Stimulated activated CD4-positive, alpha-beta T cell treated with anti-CD3 and anti-CD28 coated beads, Interleukin-2, amount 100 ng/mL, for 4 hours (primary cell): ENCODE measurements at places on chromosomes 16 and 17.
A peak's percentile ranks its signal among the peaks of the same experiment; 100 is the strongest.

DNA sequence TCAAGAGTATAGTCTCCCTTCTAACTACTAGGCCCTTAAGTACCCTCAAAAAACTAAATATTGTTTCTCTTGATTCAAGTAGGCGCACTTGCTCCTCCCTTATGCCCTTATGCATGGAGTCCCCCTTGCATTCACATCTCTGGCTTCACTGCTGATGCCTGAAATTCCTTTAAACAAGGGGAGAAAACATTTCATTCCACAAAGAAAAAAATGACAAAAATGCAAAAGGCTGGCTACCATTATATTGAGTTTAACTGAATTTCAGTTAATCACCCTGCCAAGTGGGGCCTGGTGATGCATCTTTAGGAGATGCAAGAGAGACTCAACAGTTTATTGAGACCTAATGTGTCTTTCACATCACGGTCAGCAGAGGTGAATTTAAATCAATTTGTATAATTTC lies 35.6 kb downstream of the CRLF3 start:
- DNase-seq: no peak

- DNase-seq: no peak
Measured at GRCh38 chr16:22296225-22297113, 740 bp upstream of the POLR3E start.

- DNase-seq: no peak
Measured at GRCh38 chr17:75637551-75637950, 4.3 kb downstream of the SMIM5 start.

DNA sequence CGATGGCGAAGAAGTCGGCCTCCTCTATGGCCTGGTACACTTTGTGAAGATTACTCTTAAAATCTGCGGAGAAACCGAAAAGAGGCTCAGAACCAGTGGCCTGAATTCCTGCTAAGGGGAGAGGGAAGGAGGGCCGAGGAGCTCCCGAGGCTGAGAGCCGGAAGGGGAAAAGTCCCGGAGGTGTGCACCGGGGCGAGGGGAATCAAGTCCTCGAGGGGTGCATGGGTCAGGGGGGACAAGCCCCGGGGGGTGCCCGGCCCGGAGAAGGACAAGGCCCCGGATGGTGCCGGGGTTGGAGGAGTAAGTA lies 495 bp downstream of the PARN start:
- no peak for DNase-seq

- DNase-seq: peak; percentile 54
Measured at GRCh38 chr17:1720856-1721386, 3.6 kb upstream of the WDR81 start.

DNA sequence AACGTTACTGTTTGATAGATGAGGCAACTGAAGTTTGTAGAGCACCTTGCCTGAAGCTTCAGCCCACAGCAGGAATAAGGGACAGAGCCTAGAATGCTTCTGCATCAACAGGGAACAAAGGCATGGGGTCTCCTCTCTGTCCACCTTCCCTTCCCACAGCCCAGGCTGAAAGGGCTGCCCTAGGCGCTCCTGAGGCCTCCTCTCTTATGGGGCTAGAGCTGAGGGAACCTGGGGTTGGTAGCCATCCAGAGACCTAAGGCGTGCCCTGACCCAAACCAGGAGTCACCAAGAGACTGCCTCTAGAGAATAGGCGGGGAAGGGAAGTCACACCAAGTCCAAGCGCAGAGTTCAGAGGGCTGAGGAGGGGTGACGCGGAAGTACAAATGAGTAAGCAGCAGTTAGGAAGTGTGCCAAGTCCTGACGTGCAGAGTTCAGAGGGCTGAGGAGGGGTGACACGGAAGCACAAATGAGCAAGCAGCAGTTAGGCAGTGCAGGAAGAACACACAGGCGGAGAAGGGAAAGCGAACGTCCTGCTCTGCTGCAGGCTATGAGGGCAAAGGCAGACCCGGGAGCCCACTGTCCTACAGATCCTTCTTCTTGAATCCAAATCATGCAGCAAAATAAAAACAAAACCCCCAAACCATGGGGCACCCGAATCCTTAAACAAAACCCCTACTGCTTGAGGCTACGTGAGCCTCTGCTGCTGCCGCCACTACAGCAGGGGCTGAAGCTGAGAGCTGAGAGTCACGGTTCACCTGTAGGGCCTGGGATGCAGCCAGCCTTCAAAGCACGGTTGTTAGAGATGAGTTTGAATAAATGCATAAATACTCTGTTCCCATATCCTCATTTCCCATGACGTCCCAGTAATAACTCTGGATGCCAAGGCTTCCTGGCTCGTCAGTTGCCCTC lies 2.7 kb upstream of the SPG7 start:
- peak; percentile 88 for DNase-seq

DNA sequence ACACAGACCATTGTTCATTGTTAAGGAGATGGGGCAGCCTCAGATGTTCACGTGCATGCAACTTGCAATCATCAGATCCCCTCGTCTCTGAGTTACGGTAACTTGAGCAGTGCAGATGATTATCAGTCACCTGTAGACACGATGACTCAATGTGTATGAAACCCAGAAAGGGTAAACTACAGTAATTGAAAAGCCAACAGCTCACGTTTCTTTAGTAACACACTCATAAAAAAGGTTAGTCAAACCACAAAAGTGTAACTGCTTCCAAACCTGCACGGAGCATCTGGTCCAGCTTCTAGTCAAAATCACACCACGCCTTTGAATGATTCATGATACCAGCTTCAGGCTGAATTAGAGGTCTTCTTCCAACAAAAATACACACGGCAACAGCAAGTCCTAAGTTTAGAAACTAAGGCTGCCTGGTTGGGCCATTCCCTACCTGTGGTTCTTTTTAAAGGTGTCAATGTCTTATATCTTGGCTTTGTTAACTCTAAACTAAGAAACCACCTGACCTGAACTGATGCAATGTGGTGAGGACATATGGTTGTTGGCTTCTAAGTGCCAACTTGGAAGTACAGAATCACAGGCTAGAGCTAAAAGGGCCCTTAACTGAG lies 32.3 kb downstream of the GRB7 start:
- peak; percentile 69 for DNase-seq

- DNase-seq: no peak
Measured at GRCh38 chr17:4854111-4854681, 21.1 kb downstream of the MINK1 start.

- no peak for DNase-seq
Measured at GRCh38 chr17:37182786-37183465, 192.9 kb upstream of the C17orf78 start.

GRCh38 chr16:54062361-54063278 lies 224.0 kb downstream of the IRX3 start:
- no peak for DNase-seq

DNA sequence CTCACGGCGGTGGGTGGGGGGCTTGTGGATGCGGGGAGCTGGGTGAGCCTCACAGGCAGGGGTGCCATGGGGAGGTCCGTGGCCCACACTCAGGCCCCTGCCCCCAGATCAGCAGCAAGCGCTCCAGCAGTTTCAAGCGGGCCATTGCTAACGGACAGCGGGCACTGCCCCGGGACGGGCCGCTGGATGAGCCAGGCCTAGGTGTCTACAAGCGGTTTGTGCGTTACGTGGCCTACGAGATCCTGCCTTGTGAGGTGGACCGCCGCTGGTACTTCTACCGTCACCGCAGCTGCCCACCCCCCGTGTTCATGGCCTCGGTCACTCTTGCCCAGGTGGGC lies 1.1 kb downstream of the RHBDL1 start:
- no peak for DNase-seq

- DNase-seq: no peak
Measured at GRCh38 chr16:19497176-19497575, 24.7 kb downstream of the GDE1 start.

GRCh38 chr16:10949424-10949970 lies 5.1 kb downstream of the CLEC16A start:
- no peak for DNase-seq

DNA sequence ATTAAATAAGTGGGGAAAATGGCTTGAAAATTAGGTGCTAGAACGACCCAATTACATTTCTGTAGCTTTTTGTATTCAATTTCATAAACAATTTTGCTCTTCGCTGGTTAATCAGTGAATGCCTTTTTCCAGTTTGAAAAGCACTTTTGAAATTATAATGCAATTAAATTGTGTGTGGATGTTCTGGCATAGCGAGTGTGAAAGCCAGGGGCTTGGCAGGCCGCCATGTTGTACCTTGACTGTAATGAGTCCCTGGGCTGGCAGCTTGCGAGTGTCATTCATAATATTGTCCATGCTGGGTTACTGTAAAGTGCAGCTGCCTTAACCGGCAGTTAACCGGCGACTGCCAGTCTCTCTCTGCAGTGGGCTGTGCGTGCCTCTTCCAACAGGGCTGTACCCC lies 177.8 kb downstream of the CCDC182 start:
- no peak for DNase-seq

DNA sequence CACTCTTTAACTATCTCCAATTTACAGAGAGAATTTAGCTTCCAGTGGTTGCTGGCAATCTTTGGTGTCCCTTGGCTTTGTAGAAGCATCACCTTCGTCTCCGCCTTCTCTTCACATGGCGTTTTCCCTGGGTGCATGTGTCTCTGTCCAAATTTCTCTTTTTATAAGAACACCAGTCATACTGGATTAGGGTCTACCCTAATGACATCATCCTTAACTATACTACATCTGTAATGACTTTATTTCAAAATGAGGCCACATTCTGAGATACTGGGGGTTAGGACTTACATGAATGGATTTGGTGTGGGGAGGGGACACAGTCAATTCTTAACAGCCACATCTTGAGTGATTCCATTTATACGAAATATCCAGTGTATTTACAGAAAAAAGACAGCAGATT lies 22.2 kb downstream of the CACNG4 start:
- DNase-seq: no peak

GRCh38 chr17:10523064-10523463 lies 4.7 kb upstream of the MYH1 start:
- no peak for DNase-seq

DNA sequence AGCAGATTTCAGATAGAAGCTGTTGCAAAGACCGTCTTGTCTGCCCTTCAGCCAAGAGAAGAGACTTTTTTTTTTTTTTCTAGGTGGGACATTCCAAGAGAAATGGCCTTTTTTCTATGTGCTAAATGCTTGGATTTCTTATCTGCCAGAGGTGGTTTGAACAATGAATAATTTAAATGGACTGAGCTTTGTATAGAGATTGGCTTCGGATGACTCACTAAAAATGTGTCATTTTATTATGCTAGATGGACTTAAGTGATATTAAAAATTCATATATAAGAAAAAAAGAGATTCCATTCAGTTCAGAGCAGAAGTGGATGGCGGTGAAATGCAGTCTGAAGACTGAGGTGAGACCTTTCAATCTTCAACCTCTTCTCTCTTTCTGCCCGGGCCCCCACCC lies 58.4 kb downstream of the MEAK7 start:
- no peak for DNase-seq

DNA sequence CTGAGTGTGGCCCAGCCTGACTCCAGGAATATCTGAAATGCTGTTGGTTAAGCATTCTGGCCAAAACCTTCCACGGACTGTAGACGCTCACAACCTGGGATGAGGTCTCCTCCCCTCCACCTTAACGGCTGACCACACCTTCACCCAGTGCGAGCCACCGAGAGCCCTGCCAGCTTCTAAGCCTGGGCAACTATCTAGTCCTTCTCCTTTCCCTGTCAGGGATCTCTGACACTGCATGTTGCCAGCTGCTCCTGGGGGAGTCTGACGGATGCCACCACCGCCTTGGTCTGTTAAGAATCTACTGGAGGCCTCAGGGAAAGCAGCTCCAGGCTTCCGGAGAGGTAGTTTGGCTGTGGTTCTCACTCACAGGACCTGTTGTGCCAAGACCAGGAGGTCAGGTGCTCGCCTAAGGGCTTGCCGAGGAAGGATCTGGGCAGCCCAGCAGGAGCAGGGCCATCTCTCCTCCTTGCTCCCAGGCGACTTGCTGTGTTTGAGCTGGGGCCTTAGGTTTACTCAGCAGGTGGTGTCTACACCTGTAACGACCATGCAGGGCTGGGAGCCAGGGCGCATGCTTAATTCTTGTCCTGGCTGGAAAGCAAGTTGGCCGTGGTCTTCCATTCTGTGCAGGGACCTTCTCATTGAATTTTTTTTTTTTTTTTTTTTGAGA lies 111.8 kb downstream of the NTN1 start:
- no peak for DNase-seq

DNA sequence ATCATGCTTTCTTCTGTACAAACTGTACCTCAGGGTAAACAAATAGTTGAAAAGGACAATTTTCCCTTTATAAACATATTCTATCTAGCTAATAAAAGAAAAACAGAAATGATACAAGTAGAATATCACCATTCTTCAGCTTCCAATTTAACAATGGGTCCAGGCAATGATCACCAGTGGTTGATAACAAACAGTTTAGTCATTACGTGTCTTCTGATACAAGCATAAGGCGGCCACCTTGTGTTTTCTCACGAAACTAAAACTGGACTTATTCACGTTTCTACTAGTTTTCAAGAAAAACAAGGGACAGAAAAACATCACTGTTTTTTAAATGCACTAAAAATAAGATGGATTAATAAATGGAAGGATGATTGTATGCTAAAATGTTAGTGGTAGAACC lies 58.3 kb downstream of the STH start:
- DNase-seq: no peak

DNA sequence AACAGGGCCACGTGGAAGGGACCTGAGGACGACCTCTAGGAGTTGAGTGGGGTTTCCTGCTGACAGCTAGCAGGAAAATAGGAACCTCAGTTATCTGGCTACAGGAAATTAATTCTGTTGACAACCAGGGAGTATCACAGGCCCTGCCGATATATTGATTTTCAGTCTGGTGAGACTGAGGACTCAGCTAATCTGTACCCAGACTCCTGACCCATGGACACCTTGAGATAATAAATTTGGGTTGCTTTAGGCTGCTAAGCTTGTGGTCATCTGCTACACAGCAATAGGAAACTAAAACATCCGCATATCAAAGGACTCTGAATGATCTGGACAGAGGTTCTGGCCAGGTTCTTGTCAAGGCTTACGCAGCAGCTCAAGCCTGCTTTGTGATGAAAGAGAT lies 80.8 kb upstream of the CNEP1R1 start:
- DNase-seq: no peak

DNA sequence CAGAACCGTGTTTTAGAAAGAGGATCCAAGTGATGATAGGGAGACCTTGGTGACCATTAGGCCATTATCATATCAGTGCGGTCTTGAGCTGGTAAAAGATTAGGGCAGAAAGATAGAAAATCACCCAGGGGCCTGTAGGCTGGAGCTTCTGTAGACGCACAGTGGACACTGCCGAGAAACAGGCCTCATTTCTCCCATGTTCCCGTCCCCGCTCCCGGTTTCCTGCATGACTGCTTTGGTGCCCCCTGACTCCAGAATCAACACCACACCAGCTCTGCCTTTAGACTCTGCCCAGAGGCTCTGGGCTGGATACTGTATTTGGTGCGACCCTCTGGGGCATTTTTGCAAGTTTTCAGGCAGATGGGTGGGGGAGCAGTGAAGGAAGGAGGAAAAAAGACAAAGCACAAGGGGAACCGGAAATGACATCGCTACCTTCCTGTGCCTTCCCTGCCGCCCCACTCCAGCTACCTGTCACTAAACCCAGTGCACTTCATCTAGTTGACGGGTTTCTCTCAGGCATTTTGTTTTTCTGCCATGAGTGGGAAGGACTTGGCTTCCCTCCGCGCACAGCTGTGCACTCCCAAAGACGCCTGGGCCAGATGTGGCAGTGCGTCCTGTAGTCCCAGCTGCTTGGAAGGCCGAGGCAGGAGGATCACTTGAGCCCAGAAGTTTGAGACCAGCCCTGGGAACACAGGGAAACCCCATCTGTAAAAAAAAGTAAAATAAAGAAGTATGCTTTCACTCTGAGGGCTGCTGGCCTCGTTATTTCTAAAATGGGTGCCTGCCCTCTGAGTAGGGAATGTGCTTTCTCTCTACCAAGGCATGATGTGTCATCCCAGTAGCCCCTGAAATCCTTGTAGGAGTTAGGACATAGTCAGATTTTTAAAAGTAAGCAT lies 214.1 kb downstream of the RPTOR start:
- DNase-seq: no peak
